T-helper 17 cell (primary cell): ENCODE measurements at places on chromosomes 2 and 18. TPM values are rescaled to one million over a fixed set of nuclear protein-coding genes. Genes with fewer than 3 reads are reported as not detected.

IL1RL2 gene
- not detected for total RNA-seq

RAB6C gene
- not detected for total RNA-seq

POTEJ gene
- not detected for total RNA-seq

SLC14A1 gene
- 8.0 TPM for total RNA-seq

ZNF516 gene
- total RNA-seq, result 29.6 TPM

ICA1L gene
- total RNA-seq, result 2.4 TPM

UGT1A4 gene
- total RNA-seq, result not detected

LAMA1 gene
- not detected for total RNA-seq

AKAIN1 gene
- total RNA-seq, result not detected

ERFE gene
- total RNA-seq, result not detected

RASGRP3 gene
- 3.9 TPM for total RNA-seq

WNT10A gene
- total RNA-seq, result 5.5 TPM

CXXC1 gene
- total RNA-seq, result 129 TPM

COL3A1 gene
- not detected for total RNA-seq

CPO gene
- 0.22 TPM for total RNA-seq

SEMA4F gene
- 11.1 TPM for total RNA-seq

CD28 gene
- 174 TPM for total RNA-seq

LYPD1 gene
- not detected for total RNA-seq

REG1B gene
- not detected for total RNA-seq

KLHL30 gene
- total RNA-seq, result not detected

C2orf78 gene
- total RNA-seq, result not detected

LOXHD1 gene
- total RNA-seq, result 1.5 TPM

RUFY4 gene
- not detected for total RNA-seq

LHCGR gene
- not detected for total RNA-seq

POTEF gene
- total RNA-seq, result not detected

SERPINE2 gene
- total RNA-seq, result 0.37 TPM

KHK gene
- total RNA-seq, result 4.5 TPM

GDF7 gene
- 0.16 TPM for total RNA-seq

ANTXR1 gene
- not detected for total RNA-seq

RIT2 gene
- total RNA-seq, result not detected

INHA gene
- not detected for total RNA-seq

PASK gene
- 163 TPM for total RNA-seq

STPG4 gene
- not detected for total RNA-seq

SNED1 gene
- total RNA-seq, result 42.0 TPM

APOB gene
- total RNA-seq, result not detected
